HepG2 (cell line): ENCODE measurements at places on chromosomes 5 and 9. TPM values are rescaled to one million over a fixed set of nuclear protein-coding genes. Genes with fewer than 3 reads are reported as not detected.

The CEP120 gene
- total RNA-seq, result 14.7 and 21.7 TPM in 2 replicates

The C9 gene
- total RNA-seq, result not detected in 2 replicates

The PARP8 gene
- 0.08 and 0.29 TPM in 2 replicates for total RNA-seq

The PTPN3 gene
- total RNA-seq, result 5.6 and 7.9 TPM in 2 replicates

The TEK gene
- total RNA-seq, result not detected in 2 replicates

The FAM53C gene
- 26.9 and 28.5 TPM in 2 replicates for total RNA-seq

The PCDHAC1 gene
- total RNA-seq, result 0.04 TPM in 1 of 2 replicates, not detected in the other

GRCh38 chr5:133289686-133290367 is 238.0 kb downstream of the HSPA4 start:
- H3K36me3 ChIP-seq, result no peaks in the 10 kb centered on the region
- no peaks in the 10 kb centered on the region for H3K4me1 ChIP-seq
- no peak overlapping the region for H3K27ac ChIP-seq

DNA sequence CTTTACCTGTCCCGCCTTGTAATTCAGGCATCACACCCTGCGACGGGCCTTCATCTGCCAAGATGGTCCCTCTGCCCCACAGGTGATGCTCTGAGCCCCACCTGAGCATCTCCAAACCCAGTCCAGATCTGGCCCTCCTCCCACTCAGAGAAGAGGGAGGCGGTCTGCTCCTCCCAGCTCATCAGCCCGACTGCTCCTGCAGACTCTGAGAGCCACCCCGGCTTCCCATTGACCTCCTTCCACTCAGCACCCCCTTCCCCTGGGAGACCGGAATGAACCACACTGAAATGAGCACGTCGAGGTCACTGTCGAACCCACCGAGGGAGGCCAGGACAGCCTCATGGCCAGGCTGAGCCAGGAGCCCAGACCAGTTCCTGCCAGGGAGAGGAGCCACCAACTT is 12.8 kb downstream of the ABO start:
- DNase-seq, result no peak
- no peak overlapping the region for H3K4me3 ChIP-seq
- no peaks in the 10 kb centered on the region for H3K36me3 ChIP-seq
- no peak overlapping the region for H3K27ac ChIP-seq
- peaks cover 14% of the 10 kb centered on the region for H3K4me1 ChIP-seq

- no peak for DNase-seq
- peaks cover 9% of the 10 kb centered on the region for H3K36me3 ChIP-seq
- H3K27ac ChIP-seq, result no peak overlapping the region
- no peaks in the 10 kb centered on the region for H3K27me3 ChIP-seq
Observed at GRCh38 chr9:87664153-87665060, 61.5 kb upstream of the CTSL start.

DNA sequence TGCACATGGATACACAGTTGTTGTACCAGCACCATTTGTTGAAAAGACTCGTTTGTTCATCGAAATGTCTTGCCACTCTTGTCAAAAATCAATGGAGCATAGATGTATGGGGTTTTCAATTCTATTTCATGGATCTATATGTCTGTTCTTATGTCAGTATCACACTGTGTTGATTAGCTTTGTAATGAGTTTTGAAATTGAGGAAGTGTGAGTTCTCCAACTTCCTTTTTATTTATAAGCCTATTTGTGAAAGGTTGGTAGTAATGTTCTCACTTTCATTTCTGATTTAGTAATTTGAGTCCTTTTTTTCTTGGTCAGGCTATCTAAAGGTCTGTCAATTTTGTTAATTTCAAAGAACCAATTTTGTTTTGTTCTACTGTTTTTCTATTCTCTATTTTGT is 26.1 kb downstream of the ZNF510 start:
- DNase-seq, result no peak
- H3K27ac ChIP-seq, result no peak overlapping the region
- no peaks in the 10 kb centered on the region for H3K4me1 ChIP-seq
- H3K4me3 ChIP-seq, result no peak overlapping the region

- H3K27ac ChIP-seq, result no peak overlapping the region
- H3K36me3 ChIP-seq, result peaks cover 11% of the 10 kb centered on the region; the same call in 1 of the 3 replicates
- peaks cover 28% of the 10 kb centered on the region; the same call in 1 of the 2 replicates for H3K4me1 ChIP-seq
- H3K4me3 ChIP-seq, result no peak overlapping the region
- DNase-seq, result no peak
Observed at GRCh38 chr5:58455480-58455879, 4.4 kb downstream of the PLK2 start.

GRCh38 chr9:93299418-93300174 is 115.7 kb downstream of the WNK2 start:
- no peaks in the 10 kb centered on the region for H3K36me3 ChIP-seq
- DNase-seq, result peak; percentile 93
- H3K4me3 ChIP-seq, result peak overlapping the region; percentile 37
- peak overlapping the region; percentile 95 for H3K27ac ChIP-seq

DNA sequence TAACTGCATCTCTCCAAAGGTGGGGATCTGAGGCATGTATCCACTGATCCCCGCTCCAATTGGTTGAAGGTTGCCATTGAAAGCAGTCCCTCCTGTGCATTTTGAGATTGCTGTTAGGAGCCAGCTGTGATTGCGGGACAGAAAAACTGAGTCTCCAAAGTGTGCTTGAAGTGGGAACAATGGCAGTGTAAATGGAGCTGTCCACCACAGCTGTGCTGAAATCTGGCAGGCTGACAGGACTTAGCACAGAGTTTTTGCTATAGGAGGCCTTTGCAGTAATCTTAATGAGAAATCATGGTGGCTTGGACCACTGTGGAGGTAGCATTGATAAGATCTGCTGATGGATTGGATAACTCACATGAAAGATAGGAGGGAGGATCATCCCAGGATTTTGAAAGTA is 3.3 kb downstream of the RNF20 start:
- peaks cover 33% of the 10 kb centered on the region for H3K4me1 ChIP-seq
- no peaks in the 10 kb centered on the region; the same call in 2 of the 3 replicates for H3K27me3 ChIP-seq
- DNase-seq, result peak; percentile 12
- H3K36me3 ChIP-seq, result peaks cover 25% of the 10 kb centered on the region
- H3K4me3 ChIP-seq, result no peak overlapping the region

GRCh38 chr5:148974642-148975327 is 88.1 kb downstream of the SH3TC2 start:
- DNase-seq, result no peak
- H3K4me1 ChIP-seq, result no peaks in the 10 kb centered on the region
- H3K27ac ChIP-seq, result no peak overlapping the region

GRCh38 chr5:124395926-124396325 is 350.5 kb downstream of the ZNF608 start:
- no peaks in the 10 kb centered on the region for H3K27me3 ChIP-seq
- H3K27ac ChIP-seq, result no peak overlapping the region
- DNase-seq, result no peak
- H3K36me3 ChIP-seq, result no peaks in the 10 kb centered on the region
- H3K4me1 ChIP-seq, result no peaks in the 10 kb centered on the region
- H3K4me3 ChIP-seq, result no peak overlapping the region

DNA sequence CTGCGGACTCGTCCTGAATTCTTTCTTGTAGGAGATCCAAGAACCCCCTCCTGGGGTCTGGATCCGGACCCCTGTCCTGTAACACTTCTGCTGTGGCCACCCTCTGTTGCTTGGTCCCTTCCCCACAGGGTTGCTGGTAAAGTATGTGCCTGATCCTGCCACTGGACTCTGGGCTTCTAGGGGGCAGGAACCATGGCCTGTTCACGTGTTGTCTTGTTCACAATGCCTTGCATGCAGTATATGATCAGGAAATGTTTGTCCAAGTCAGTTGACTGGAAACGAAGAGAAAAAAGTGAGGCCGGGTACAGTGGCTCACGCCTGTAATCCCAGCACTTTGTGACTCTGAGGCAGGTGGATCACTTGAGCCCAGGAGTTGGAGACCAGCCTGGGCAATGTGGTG is 139.3 kb upstream of the ALDH1B1 start:
- H3K27ac ChIP-seq, result no peak overlapping the region
- no peaks in the 10 kb centered on the region for H3K36me3 ChIP-seq
- peaks cover 22% of the 10 kb centered on the region for H3K4me1 ChIP-seq
- peak; percentile 13 for DNase-seq
- no peak overlapping the region for H3K4me3 ChIP-seq

- H3K27ac ChIP-seq, result no peak overlapping the region
- H3K36me3 ChIP-seq, result peaks cover 6% of the 10 kb centered on the region
- no peak overlapping the region for H3K4me3 ChIP-seq
- no peak for DNase-seq
- H3K27me3 ChIP-seq, result no peaks in the 10 kb centered on the region
- peaks cover 21% of the 10 kb centered on the region for H3K4me1 ChIP-seq
Observed at GRCh38 chr9:96500696-96501632, 51.0 kb downstream of the HABP4 start.
